ENCODE measurements at places on chromosomes 5 and 9. TPM values are rescaled to one million over a fixed set of nuclear protein-coding genes. Genes with fewer than 3 reads are reported as not detected.

The CDC25C gene
- total RNA-seq, result 1.6 TPM

- no peak overlapping the region for H3K4me3 ChIP-seq
- H3K36me3 ChIP-seq, result no peaks in the 10 kb centered on the region
- H3K27ac ChIP-seq, result no peak overlapping the region
- no peaks in the 10 kb centered on the region for H3K27me3 ChIP-seq
- DNase-seq, result no peak
Measured at GRCh38 chr5:94888674-94889073, 270.2 kb downstream of the SLF1 start.

The ZFP2 gene
- 1.1 TPM for total RNA-seq

DNA sequence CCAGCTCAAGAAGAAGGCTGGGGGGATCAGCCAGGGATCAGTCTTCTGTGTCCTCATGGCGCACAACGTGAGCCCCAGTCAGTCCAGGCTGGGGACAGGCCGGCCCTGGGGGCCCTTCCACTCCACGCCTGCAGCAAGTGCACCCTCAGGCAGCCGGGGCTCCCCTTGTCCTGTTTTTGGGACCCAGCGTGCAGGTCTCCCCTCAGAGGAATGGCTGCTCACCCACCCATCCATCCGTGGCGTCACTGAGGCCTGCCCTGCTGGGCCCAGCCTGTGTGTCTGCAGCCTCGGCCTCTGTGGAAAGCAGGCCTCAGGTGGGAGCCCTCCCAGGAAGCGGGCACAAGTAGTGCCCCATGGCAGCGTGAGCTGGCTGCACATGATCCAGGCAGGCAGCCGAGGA, 52.6 kb upstream of the FCN2 start:
- peaks cover 69% of the 10 kb centered on the region for H3K36me3 ChIP-seq
- no peak for DNase-seq
- H3K27ac ChIP-seq, result no peak overlapping the region
- no peaks in the 10 kb centered on the region for H3K27me3 ChIP-seq
- H3K4me1 ChIP-seq, result no peaks in the 10 kb centered on the region

DNA sequence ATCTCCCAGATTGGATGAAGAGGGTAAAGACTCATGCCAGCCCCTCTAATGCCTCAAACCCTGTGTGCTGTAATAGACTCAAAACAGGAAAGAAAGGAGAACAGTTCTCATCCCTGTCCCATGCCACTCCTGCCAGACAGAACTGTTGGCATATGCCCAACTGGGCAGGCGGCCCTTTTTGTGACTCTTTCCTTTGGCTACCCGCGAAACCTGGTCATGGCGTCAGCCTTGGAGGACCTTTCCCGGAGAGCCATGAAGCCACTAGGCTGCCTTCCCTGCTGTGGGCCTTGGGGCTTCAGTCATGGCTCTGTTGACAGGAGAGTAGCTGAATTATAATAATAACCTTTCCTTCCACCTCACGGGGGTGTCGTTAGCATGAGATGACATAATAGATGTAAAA, 75.9 kb upstream of the SEMA6A start:
- DNase-seq, result no peak
- H3K4me3 ChIP-seq, result no peak overlapping the region
- no peaks in the 10 kb centered on the region for H3K4me1 ChIP-seq
- no peak overlapping the region for H3K27ac ChIP-seq
- H3K36me3 ChIP-seq, result no peaks in the 10 kb centered on the region
- H3K27me3 ChIP-seq, result no peaks in the 10 kb centered on the region

The PDGFRB gene
- total RNA-seq, result 96.6 TPM

Measured in astrocyte (in vitro differentiated cells and primary cell).